Putamen (tissue), 1 donor: ENCODE measurements at places on chromosomes 13 and 19.

- DNase-seq, result no peak
Observed at GRCh38 chr13:23658929-23659541, 88.8 kb downstream of the TNFRSF19 start.

- no peak for DNase-seq
Observed at GRCh38 chr13:46593398-46593797, 40.4 kb downstream of the LRCH1 start.

- DNase-seq, result peak; percentile 4
Observed at GRCh38 chr13:91572944-91573598, 174.7 kb downstream of the GPC5 start.

DNA sequence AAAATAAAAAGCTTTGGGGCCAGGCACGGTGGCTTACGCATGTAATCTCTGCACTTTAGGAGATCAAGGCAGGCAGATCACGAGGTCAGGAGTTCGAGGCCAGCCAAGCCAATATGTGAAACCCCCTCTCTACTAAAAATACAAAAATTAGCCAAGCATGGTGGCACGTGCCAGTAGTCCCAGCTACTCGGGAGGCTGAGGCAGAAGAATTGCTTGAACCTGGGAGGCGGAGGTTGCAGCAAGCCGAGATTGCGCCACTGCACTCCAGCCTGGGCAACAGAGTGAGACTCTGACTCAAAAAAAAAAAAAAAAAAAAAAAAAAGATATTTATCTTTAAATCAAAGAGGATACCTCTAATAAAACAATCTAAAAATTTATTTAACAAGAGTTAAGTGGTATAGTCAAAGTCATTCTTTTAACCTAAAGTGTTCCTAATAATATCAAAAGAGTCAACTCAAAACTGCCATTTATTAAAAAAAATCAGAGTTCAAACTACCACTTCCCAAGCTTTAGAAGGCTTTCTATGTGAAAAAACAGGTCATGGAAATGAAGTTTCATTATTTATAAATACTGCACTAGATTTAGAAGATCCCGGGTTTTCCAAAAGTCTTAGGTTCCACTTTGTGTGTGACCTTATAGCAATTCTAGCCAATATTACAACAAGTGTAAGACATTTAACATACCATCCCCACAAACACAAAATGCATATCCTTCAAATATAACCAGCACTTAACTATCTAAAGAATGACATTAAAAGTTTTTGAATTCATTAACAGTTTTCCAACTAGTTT, 4.4 kb downstream of the FOXO1 start:
- no peak for DNase-seq
